Activated naive CD4-positive, alpha-beta T cell (primary cell): ENCODE measurements at places on chromosomes 6 and 20.

- no peak for DNase-seq
Observed at GRCh38 chr6:37819802-37820717, 533 bp downstream of the ZFAND3 start.

DNA sequence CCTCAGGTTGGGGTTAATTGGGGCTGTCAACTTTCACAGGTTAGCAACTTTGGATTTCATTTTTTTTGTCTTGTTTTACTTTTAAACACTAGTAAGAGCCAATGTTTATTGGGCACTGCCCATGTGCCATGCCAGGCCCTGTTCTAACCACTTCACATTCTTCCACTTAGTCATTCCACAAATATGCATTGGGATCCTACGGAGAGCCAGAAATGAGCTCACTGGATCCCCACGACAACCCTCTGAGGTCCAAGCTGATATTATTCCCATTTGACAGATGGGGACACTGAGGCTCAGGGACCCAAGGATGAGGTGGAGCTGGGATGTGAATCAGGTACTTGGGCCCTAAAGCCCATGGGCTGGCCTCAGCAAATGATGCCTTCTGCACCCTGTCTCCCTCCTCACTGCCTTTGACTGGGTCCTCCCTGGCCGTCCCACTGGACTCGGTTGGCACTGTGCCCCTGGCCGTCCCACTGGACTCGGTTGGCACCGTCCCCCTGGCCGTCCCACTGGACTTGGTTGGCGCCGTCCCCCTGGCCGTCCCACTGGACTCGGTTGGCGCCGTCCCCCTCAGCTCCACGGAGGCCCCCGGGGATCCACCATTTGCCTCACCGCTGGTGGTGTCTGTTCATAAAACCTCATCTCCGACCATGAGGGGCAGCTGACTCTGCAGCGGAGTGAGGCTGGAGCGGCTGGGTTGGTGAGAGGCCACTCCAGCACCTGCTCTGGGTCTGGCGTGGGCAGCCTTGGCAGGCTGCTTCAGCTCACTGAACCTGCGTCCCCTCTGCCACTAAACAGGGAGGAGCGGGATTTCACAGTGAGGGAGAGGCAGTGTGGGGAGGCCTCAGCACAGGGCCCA lies 4.8 kb upstream of the PMEPA1 start:
- no peak for DNase-seq

GRCh38 chr6:130958468-130958867 lies 104.6 kb downstream of the EPB41L2 start:
- no peak for DNase-seq

- no peak for DNase-seq
Observed at GRCh38 chr20:13552061-13552460, 86.7 kb downstream of the TASP1 start.

DNA sequence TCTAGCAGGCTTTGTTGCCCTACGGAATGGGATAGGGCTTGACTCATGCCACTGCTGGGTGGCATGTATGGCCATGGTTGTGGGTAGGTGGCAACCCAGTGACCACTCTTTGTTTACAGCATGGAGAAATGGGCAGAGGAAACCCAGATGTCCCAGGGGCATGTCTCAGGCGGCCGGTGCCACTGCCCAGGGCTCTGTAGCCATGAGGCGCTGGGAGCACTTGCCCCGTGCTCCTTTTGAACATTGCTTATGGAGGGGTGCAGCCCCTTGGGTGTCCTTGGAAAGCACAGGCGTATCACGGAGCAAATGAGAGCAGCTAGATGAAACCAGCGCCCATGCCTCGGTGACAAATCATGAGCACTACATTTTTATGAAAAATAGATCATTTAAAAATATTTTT lies 212.5 kb upstream of the ECI2 start:
- DNase-seq, result no peak

DNA sequence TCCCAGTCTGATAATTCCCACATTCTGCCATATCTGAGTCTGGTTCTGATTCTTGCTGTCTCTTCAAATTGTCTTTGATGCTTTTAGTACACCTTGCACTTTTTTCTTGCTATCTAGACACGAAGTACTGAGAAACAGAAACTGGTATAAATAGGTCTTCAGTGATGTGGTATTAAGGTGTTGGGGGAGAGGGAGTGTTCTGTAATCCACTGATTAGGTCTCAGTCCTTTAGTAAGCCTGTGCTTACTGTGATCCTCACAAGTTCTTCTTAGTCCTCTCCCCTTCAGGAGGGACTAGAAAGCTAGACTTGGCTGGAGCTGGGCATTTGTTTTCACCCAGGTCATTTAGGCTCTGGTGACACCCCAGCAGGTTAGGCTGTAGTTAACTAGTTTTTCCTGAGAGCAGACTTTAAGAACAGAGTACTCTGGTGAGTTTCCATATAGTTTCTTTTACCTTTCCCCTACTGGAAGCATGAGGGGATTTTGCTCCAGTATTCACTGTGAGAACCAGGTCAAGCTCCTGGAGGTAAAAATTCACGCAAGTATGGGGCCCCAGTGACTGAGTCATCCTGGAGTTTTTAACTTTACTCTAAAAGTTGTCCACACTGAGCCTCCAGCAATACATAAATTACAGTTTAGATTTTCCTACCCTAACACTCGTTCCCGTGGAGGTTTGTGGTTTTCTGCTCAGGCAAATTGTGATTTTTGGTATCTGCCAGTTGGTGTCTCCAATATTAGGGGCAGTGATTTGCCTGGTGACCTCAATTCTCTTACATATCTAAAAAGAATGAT lies 154.6 kb downstream of the CDKAL1 start:
- no peak for DNase-seq

GRCh38 chr6:15596186-15596896 lies 66.5 kb downstream of the DTNBP1 start:
- DNase-seq, result no peak

DNA sequence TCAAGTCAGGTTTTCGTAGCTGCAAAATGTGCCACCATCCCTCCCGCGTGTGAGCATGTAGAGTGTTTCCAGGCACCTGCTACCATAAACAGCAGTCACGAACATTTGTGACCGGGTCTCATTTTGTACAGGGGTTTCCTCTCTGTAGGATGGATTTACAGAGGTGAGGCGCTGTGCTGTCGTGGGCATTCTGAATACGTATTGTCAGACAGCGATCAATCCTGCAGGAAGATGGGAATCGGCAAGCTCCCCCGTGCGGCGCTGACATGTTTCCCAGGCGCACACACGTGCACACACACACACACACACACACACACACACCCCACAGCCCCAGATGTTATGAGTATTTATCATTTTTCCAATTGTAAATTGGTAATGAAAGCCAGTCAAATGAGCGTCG lies 15.8 kb downstream of the ANKRD60 start:
- DNase-seq, result no peak

DNA sequence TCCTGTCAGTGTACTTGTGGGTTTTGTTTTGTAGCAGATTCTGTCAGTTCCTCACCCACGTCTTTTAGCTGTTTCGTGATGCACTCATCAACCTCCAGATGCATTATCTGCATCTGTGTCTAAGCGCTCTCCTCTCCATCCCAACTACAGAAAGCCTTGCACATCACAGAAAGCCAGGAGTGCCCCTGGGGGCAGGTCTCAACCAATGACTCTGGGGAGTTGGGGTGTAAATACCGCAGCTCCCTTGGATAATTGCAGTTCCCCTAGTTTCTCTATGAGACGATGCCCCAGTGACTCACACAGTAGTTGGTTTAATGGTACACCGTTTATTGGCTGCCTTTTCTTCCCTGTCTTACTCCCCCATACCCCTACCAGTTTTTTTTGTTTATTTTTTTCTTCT lies 158.1 kb downstream of the SOX4 start:
- DNase-seq, result no peak

GRCh38 chr6:9937031-9937763 lies 477.7 kb downstream of the TFAP2A start:
- DNase-seq, result no peak

DNA sequence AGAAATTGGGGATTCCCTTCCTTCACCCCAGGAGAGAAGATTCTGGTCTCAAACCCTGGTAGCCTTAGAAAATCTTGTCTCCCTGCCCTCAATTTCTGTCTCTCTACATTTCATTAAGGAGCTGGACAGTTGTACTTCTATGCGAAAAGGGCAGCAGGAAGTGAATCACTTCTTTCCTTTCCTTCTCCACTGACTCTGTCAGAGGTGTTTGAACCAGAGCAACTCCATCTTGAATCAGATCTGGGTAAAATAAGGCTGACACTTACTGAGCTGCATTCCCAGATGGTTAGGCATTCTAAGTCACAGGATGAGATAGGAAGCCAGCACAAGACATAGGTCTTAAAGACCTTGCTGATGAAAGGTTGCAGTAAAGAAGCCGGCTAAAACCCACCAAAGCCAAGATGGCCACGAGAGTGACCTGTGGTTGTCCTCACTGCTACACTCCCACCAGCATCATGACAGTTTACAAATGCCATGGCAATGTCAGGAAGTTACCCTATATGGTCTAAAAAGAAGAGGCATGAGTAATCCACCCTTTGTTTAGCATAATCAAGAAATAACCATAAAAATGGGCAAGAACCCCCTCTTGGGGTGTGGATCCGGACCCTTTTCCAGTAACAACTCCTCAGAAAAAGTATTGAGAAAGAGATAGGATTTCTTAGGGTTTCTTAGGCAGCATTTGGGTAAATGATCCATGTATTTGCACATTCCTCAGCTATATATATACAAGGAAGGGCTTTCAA lies 95.8 kb upstream of the PLCB4 start:
- DNase-seq, result no peak

DNA sequence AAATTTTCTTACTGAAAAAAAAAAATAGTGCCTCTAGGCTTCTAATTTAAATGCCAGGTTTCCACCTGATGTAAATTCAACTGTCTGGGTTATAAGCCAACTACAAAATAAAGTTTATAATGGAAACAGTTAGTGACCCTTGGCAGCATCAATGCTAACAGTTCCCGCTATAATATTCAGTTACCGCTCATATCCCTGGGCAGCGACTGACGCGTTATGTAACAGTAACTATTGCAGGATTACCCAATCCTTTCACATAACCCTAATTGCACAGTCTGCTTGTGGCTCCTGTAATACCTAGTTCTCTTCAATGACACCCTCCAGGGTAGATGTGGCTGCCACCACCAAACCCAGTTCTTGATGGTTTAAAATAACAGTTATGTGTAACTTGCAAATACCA lies 208.6 kb downstream of the MOXD1 start:
- no peak for DNase-seq

GRCh38 chr20:19121463-19121862 lies 91.0 kb upstream of the SLC24A3 start:
- DNase-seq, result no peak

DNA sequence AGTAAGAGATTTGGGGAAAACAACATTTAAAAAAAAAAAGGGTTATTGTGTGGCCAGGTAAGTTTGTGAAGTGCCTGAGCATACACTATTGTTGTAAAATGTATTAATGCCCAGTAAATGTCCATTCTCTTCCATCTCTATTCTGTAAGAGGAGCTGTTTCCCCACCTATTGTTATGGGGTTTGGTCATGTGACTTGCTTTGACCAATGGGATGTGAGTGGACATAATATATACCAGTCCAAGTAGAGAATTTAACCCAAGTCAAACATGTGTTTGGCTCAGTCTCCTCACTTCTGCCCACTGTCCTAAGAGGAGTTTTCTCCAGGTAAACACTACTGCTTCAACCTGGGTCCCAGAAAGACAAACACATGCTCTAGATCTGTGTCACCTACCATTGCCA lies 377.1 kb downstream of the FOXA2 start:
- DNase-seq, result no peak

GRCh38 chr6:120534954-120535353 lies 799.3 kb downstream of the TBC1D32 start:
- no peak for DNase-seq

DNA sequence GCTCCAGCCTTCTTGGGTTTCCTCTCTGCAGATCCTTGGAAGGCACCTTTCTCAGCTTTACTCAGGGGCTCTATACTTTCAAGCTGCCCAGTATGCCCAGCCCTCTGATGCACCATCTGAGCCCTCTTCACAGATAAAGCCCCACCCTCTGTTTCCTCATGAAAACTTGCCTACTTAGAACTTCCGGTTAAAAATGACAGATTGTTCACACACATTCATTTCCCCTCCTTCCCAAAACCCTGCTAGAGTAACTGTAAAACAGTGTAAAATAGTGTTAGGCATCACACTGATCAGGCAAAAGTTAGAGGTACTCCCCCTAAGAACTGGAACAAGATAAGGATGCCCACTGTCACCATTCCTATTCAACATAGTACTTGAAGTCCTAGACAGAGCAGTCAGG lies 14.0 kb upstream of the GCM1 start:
- DNase-seq, result no peak

- DNase-seq, result no peak
Observed at GRCh38 chr6:150038202-150039062, 13.1 kb upstream of the RAET1L start.

DNA sequence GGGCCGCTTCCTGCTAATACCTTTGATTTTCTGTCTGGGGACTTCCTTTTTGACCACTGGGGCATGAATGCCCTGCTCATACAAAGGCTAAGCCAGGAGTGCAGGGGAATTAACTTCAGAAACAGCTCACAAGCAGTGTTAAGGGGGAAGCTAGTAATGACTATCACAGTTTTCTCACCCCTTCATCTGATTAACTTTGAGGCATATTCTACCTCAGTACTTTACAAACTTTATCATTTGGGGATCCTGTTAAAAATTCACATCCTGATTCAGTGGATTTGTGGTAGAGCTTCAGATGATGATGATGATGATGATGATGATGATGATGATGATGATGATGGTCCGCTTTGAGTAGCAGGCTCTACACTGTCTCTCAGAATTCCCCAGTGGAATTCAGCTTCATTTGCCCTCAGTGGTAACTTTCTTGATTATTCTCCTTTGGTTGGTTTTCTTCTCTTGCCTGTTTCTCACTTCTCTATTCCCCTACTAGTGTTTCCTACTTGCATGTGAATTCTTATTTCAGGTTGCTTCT lies 78.4 kb upstream of the TMEM170B start:
- DNase-seq, result no peak

DNA sequence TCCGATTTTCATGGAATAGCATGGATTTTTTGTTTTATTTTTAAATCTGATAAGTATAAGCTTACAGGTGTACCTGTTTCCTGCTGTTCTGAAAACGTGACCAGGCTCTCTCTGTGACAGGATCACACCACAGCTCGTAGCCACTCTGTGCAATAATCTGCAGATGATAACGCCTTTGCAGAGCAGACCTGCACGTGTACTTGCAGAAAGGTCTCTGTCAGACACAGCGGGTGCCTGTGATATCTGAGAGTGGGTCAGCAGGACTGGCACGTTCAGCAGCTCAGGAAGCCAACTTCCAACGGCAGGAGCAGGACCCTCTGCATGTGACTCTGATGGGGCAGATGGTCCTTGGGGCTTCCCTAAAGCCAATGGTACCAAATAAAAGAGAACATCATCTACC lies 68.6 kb upstream of the HDDC2 start:
- DNase-seq, result no peak

- no peak for DNase-seq
Observed at GRCh38 chr20:46308258-46309157, at the start of gene CDH22. CDH22 (minus strand) TSS chr20:46308498; CDS start chr20:46251294, 57,204 bp downstream.

- DNase-seq, result no peak
Observed at GRCh38 chr20:53168491-53168890, 196.3 kb downstream of the TSHZ2 start.
